NCI-H2171 treated with DMSO at 0.1 percent for 48 hours (cell line): ENCODE measurements at places on chromosomes 13 and 19.

DNA sequence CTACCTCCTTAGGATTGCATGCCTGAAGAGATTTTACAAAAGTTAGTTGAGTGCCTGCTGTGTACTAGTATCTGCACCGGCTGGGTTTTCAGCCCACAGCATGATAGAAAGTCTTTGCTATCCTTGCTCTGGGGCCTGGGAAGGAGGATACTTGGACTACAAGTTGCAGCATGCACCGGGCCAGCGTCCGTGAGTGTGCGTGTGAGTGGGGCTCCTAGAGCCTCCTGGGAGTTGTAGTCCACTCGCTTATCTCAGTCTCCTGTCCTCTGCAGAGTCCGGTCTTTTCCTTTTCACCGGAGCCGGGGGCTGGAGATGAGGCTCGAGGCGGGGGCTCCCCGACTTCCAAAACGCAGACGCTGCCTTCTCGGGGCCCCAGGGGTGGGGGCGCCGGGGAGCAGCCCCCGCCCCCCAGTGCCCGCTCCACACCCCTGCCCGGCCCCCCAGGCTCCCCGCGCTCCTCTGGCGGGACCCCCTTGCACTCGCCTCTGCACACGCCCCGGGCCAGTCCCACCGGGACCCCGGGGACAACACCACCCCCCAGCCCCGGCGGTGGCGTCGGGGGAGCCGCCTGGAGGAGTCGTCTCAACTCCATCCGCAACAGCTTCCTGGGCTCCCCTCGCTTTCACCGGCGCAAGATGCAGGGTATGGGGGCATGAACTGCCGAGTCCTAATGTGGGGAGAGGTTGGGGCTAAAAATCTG is 20.6 kb downstream of the BRSK1 start:
- DNase-seq = peak; percentile 9

DNA sequence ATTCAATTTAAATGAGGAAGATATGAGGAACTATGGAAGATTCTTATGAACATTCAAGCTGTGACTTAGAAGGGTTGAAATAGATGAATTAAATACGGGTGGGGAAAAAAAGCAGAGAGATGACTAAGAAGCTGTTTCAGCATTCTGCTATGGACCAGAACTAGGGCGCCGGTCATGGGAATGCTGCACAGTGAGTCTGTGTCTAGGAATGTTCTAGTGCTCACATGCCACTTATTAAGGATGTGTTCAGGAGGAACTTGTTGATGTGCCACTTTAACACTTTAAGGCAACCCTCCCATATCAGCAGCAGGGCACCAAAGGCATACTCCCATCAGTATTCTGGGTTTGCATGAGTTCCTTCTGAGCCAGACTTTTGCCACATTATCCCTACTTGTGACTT is 152.1 kb downstream of the POSTN start:
- DNase-seq = no peak

DNA sequence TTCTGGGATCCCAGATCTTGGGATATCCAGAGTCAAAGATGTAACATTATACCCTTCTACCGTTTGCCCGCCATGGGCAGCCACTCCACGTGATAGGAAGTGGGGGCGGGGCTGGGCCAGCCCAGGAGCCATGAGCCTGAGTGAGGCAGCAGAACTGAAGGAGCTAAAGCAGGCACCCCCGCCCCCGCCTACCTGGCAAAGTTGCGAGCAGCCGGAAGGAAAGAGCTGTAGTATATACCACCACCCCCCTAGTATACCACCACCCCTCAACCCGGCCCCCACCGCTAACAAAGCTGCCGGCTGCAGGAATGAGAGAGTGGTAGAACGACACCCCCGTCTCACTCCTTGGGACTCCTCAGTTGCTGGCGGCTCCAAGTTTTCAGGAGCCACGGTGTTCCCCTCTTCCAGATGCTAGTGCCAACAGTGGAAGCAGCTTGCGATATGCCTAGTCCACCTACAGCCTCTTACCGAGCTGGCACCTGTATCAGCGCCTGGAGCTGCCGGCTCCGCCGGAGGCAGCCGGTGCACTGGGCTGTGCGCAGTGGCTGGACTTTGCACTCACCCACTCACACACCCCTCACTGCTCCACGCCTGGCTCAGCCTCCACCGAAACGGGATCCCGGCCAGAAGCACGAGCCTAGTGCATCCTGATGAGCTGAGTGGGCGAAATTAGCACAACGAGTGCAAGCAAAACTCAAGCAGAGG is 230.7 kb upstream of the PRR20A start:
- DNase-seq = no peak

GRCh38 chr13:111385183-111385857 is 64.9 kb downstream of the TEX29 start:
- no peak for DNase-seq

GRCh38 chr19:35360880-35361420 is 2.7 kb downstream of the FFAR3 start:
- no peak for DNase-seq

DNA sequence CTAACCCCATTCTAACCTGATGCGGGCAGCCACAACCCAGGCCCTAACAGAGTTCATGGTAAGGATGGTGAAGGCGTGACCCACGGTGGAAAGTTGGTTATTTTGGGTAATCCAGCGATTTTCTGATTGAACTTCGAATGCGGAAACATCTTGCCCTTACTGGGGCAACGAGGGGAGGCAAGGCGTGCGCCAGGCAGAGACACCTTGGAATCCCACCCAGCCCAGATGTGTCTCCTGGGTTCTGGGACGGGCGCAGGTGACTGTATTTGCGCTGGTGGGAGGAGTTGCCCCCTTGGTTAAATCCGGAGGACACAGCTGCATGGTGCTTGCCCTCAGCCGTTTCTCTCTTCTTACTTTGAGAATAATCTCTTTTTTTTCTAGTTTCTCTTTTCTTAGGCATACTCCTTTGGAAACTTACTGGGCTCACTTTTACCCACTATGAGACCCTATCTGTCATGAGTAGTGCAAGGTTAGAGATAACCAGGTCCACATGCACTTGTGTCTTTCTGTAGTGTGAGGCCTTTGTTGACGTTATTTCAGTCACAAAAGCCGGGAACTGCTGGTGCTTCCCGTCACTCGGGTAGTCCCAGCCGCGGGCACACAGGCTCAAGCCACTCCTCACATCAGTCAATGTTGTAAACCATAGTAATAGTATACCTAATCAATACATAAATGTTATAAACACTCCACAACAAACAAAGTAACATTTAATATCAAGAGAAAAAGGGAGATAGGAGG is 81.5 kb downstream of the ATP11A start:
- DNase-seq = no peak

GRCh38 chr13:74706801-74707200 is 572.6 kb upstream of the KLF12 start:
- peak; percentile 23 for DNase-seq

GRCh38 chr19:57934820-57935665 is at the start of gene ZNF418:
Gene ZNF418, minus strand, starts transcription at chr19:57935402. Its CDS starts 1,580 bp downstream, at chr19:57933822.
- peak; percentile 90 for DNase-seq

DNA sequence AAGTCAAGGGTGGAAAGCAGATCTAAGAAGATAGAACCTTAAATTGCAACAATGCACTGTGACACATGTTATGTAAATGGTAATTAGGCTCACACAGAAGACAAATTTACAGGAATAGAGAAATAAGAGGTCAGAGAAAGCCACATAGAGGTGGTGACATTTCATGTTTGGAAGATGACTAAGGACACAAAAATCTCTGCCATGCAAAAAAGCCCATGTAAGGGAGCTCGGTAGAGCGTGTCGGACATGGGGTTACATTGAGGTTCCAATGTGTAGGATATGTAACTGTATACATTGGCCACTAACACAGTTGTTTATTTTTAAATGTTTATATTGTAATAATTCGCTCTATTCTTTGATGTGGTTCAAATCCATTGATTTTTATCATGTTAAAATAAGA is 33.7 kb downstream of the SUGT1 start:
- no peak for DNase-seq

- DNase-seq = no peak
Observed at GRCh38 chr13:73556902-73557301, 498.1 kb downstream of the KLF5 start.

DNA sequence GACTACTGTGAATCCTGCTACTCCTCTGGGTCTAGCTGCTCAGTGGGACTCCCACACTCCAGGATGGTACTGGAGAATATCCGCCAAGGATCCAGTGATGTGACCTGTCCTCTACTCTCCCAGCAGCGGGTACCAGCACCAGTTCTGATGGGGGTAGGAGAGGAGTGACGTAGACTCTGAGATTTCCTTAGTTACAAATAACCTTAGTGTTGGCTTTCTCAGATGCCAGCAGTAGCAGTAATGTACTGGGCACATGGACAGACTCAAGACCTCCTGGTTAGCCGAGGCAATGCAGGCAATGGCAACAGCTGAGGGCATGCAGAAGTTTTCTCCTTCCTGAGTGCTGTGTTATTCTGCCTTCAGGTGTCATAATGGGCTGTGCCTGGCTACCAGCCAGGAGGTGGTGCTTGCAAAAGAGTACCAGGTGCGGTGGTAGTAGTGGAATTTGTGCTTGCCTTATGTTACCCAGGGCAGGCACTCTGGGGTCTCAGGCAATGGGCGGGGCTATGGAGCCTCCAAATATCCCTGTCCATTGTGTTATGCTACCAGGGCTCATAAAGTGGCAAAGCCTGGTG is 105.3 kb upstream of the KLF5 start:
- DNase-seq = peak; percentile 49

GRCh38 chr19:45352471-45352870 is 11.9 kb downstream of the KLC3 start:
- DNase-seq = no peak

DNA sequence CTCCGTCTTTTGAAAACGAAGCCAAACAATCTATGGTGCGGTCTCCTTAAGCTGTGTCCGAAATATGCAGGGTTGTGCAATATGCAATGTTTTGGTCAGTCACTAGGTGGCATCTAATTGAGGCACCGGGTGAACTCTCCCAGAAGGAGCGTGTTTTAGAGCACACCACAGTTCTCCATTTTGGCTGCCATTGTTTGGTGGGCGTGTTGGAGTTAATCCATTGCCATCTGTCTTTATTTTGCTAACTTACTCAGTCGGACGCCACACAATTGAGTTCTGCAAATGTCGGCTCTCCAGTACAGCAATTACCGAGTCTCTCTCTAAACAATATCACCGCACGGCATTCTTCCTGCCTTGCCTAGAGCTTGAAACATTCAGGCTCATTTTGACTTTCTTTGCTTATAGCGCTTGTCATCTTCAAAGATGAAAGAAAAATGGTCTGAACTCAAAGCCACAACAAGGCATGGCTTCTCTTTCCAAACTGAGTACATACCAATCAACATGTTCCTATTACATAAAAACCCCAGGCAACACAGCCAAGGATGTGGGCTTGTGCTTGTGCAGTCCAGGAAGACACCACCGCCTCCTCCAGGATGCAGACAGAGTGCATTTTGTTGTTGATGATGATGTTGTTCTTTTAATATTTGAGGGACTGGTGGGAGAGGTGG is 182.0 kb upstream of the SERP2 start:
- peak; percentile 85 for DNase-seq

DNA sequence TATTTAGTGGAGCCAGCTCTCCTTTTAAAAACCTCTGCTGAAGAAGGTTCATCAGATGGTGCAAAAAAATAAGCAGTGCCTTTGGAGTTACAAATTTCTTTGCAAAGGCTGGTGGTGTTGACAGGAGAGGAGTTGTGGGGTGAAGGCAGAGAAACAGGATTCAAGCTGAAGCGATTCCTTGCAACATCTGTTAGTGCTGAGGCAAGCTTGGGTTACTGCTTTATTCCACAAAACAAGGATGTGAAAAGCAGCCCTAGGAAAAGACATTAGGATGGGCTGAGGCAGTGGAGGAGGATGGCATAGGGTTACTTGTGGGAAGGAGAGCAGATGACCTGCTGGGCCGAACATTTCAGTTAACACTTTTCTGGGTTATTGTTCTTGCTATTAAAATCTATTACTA is 390.7 kb downstream of the DLEU7 start:
- peak; percentile 21 for DNase-seq

GRCh38 chr19:30020189-30020588 is 78.2 kb downstream of the URI1 start:
- no peak for DNase-seq

DNA sequence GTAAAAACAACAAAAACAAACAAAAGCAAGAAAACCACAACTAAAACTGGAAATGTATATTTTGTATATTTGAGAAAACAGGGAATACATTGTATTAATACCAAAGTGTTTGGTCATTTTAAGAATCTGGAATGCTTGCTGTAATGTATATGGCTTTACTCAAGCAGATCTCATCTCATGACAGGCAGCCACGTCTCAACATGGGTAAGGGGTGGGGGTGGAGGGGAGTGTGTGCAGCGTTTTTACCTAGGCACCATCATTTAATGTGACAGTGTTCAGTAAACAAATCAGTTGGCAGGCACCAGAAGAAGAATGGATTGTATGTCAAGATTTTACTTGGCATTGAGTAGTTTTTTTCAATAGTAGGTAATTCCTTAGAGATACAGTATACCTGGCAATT is 17.1 kb downstream of the KLF5 start:
- no peak for DNase-seq

- DNase-seq = no peak
Observed at GRCh38 chr13:113663934-113664333, 3.1 kb upstream of the GRK1 start.

GRCh38 chr19:6070207-6070681 is 40.1 kb downstream of the RFX2 start:
- DNase-seq = no peak

DNA sequence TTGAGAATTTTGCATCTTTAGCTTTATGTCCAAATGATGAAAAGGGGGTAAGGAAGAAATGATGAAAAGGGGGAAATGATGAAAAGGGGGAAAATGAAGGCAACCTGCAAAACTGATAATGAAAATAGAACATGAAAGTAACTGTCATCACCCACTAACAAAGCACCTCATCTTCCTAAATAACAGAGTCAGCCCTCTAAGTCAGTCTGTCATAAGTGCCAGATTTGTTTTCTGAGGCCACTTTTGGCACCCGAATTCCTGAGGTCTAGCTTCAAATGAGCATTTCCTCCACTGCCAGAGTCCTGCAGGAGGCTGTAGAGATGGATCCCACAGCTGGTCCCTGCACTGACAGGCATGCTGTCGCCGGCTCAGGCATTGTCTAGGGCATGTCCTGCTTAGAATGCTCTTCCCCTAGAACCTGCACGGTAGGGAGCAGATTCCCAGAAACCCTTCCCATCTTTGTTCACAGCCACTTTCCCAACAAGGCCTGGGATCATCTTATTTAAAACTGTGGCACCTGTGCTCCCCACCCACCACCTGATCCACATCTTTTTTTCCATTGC is 25.3 kb downstream of the RAP2A start:
- DNase-seq = no peak

- DNase-seq = no peak
Observed at GRCh38 chr13:49499889-49500660, 4.3 kb downstream of the PHF11 start.

GRCh38 chr13:78084401-78084800 is 165.8 kb upstream of the EDNRB start:
- DNase-seq = no peak
